ENCODE measurements at places on chromosomes 6 and 20. TPM values are rescaled to one million over a fixed set of nuclear protein-coding genes. Genes with fewer than 3 reads are reported as not detected.

DNA sequence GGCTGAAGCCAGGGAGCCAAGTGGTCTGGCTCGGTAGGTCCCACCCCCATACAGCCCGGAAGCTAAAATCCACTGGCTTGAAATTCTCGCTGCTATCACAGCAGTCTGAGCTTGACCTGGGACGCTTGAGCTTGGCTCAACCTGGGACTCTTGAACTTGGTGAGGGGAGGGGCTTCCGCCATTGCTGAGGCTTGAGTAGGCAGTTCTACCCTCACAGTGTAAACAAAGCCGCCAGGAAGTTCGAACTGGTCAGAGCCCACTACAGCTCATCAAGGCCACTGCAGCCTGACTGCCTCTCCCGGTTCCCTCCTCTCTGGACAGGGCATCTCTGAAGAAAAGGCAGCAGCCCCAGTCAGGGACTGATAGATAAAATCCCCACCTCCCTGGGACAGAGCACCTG, 1337.7 kb downstream of the HACE1 start:
- no peak for DNase-seq

GRCh38 chr6:166775923-166776220, 148.8 kb upstream of the RPS6KA2 start:
- DNase-seq = no peak

DNA sequence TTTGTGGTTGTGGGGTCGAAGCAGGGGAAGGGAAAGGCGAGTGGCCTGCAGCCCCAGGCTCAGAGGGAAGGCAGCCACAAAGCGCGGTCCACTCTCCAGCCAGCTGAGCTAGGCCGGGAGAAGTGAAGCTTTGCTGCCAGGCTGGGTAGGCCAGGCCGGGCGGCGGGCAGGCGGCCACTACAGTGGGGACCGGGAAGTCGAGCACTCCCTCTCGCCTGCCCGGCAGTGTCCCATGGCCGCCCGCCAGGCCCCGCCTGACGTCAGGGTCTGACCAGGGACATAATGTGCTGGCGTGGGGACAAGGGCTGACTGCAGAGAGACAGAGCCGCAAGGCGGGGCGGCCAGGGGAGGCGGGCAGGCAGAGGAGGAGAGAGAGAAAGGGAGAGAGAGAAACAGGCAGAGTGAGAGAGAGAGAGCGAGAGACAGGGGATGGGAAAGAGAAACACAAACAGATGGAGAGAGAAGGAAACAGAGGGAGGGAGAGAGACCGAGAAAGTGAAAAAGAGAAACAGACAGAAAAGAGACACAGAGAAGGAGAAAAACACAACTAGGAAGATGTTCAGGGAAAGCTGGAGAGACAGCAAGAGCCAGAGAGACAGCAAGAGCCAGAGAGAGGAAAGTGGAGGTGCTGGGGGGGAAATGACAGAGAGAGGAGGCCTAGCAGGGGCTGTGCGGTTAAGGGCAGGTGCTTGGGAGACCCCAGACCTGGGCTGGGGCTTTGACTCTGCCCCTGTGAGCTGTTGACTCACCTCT, 94.5 kb upstream of the PTPN1 start:
- peak; percentile 95 for DNase-seq

- no peak for DNase-seq
These were observed 87.7 kb downstream of the THEMIS start for GRCh38 chr6:127812985-127813698.

GRCh38 chr6:5992551-5993225, 14.0 kb downstream of the NRN1 start:
- no peak for DNase-seq

DNA sequence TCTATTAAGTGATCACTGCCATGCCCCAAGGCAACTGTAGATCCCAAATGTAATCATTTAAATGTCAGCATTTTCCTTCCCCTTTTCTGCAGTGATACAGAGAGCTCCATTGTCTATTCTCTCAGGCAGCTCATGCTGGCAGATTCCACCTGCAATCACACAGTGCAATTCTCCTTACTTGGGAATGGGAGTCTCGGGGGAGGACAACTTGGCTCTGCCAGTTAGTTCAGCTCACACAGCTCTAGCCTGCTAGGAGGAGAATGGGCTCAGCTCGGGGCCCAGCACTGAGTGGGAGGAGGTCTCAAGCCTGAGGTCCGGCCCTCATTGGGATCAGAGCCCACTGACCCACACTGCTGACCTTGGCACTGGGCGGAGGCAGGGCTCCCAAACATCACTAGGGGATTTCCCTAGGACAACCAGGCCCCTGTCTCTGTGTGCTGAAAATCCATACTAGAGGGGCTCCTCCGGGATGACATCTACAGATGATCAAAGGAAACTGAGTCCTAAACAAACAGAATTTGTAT, 109.2 kb upstream of the ASF1A start:
- DNase-seq = peak; percentile 46

DNA sequence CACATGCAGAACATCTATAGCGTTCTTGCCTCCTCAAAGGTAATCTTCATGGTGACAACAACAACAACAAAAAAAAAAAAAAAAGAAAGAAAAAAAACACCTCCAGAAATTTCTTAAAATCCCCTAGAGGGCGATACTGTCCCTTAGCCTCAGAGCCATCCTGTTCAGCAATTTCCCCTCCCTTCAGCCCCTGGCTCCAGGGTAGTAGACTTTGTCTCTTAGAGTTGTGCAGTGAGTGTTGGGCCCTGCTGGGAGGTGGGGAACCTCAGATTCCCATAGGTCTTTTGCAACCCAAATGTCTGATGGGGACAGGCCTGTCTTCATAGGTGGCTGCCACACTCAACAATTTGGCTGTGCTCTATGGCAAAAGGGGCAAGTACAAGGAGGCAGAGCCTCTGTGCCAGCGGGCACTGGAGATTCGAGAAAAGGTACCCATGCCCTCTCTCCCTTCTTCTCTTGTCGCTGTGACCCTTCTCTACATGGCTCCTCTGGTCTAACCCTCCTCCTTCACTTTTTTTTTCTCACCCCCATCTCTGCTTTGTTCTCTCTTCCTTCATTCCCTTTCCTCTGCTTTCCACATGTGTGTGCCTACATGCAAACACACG, 6.0 kb upstream of the PTK7 start:
- peak; percentile 56 for DNase-seq

- DNase-seq = no peak
These were observed 41.1 kb downstream of the PTPN1 start for GRCh38 chr20:50551288-50551687.

DNA sequence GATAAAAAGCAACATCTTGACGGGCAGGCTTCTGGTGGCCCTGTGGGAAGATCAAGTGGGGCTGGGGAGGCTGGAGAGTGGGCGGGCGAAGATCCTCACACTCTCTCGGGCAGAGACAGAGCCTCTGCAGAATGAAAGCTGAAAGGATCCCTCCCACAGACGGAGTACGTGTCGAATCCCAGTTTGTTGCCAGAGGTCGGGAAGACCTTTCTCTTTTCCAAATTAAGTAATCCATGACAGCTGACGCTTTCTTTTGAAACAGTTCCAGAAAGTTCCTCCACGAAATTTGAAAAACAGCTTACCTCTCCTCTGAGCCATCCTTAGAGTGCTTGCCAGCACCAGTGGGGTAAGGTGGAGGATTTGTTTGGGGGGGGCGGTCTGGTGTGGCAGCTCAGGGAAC, 155.6 kb upstream of the SMLR1 start:
- no peak for DNase-seq

DNA sequence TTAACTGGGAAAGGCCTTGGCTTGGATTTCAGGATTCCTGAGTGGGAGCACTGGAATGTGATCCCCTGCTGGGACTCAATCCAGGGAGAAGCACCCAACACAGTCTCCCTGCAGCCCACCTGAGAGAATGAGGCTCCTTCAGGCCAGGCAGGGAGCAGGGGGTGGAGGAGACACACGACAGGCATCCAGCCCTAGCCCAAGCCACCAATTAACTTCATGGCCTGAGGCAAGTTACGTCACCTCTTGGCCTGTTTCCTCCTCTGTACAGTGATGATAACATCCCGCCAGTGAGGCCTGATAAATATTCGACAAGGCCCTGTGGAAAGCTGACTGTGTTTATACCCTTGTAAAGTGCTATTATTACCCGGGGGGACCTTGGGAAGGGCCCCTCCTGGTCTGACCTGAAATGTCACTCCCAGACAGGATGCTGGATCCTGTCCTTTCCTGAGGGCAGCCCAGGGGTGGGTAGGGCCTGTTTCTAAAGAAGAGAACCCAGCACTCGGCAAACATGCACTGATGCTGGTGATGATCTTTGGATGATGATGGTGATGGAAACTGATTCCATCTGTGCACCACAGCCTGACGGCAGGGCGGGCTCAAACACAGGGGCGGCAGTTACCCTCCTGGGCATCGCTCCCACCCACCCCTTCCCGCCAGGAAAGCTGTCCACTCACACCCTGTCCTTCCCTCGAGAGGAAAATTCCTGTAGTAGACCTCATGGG, 12.4 kb downstream of the FRS3 start:
- peak; percentile 93 for DNase-seq

DNA sequence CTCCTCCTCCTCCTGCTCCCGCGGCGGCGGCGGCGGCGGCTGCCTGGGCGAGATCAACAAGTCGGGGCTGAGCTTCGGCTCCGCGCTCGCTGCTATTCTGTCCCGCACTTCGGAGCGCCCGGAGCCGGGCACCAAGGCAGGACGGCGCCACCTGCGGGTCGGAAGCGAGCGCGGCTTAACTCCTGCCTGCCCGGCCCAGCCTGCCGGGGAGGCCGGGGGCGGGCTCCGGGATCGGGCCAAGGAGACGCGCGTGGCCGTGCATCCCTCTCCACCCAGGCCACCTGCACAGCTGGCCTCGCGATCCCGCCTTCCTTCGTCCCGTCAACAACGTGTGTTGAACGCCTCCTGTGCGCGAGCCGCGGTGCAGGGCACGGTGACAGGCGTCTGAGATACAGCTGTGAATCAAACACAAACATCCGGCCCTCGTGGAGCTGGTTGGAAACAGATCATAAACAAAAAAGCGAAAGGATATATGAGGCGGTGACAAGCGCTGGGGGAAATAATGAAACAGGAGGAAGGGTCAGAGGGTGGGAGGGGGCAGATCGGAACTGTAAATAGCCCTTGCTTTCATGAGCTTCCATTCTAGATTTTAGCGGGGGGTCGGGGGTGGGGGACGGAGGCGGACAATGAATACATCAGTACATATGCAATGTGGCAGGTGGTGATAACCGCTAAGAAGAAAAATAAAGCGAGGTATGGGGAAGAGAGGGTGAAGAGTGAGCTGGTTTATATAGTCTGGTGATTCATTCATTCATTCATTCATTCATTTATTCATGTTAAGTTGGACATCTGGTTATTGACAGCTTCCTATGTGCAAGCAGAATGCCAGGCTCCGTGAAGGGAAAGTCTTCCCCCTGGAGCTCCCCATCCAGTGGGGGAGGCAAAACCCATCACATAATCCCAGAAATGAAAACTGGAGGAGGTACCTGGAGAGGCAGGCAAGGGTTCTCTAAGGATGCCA, 2.0 kb upstream of the KCNB1 start:
- peak; percentile 90 for DNase-seq

- no peak for DNase-seq
These were observed 145.9 kb downstream of the C6orf118 start for GRCh38 chr6:165163519-165163918.

- DNase-seq = peak; percentile 54
These were observed 118.4 kb downstream of the GRM4 start for GRCh38 chr6:34027445-34027936.

DNA sequence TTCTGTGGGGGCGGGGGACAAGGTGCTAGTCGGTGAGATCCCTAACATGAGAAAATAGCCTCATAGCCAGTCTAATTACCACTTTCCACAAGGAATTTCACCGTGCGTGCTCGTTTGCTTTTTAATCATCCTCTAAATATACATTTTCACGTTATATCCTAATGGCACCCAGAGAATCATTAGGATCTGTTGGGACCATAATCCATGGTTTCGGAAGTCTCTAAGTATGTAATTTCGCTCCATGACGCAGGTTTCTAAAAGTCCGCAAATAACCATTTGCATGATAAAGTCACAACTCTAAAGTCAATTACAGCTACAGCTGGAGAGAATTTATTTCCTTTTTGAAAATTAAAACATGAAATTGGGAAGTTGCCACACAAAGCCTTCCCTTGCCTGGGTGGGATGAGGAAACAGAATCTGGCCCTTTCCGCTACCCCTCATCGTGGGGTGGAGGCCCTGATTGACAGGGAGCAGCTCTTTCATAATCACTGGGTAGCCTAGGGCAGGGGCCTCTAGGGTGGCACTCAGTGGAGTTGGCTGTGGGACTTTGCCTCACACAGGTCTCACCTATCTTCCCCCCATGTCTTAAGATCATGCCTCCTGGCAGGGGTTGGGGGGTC, 81.9 kb downstream of the LRFN2 start:
- DNase-seq = no peak

DNA sequence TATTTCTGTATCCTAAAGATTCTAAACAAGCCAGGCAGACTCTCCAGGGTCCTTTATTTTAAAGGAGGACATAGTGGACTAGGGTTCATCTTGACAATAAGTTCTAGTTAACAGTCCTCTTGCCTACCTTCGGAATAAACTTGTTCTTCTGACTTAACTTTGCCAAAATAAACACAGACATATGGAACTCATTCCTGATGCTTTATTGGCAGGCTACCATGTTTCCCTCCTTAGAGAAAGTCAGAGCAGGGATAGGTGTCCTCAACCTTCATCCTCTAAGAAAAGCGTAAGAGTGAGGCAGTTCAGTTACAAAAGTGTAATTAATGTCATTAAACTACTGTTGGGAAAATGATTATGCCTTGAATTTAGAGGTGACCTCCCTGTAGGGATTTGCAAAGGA, 46.9 kb upstream of the NRSN1 start:
- no peak for DNase-seq

- DNase-seq = no peak
These were observed 62.5 kb upstream of the SPDEF start for GRCh38 chr6:34618430-34619182.

- DNase-seq = no peak
These were observed 21.9 kb upstream of the TULP1 start for GRCh38 chr6:35534407-35535170.

DNA sequence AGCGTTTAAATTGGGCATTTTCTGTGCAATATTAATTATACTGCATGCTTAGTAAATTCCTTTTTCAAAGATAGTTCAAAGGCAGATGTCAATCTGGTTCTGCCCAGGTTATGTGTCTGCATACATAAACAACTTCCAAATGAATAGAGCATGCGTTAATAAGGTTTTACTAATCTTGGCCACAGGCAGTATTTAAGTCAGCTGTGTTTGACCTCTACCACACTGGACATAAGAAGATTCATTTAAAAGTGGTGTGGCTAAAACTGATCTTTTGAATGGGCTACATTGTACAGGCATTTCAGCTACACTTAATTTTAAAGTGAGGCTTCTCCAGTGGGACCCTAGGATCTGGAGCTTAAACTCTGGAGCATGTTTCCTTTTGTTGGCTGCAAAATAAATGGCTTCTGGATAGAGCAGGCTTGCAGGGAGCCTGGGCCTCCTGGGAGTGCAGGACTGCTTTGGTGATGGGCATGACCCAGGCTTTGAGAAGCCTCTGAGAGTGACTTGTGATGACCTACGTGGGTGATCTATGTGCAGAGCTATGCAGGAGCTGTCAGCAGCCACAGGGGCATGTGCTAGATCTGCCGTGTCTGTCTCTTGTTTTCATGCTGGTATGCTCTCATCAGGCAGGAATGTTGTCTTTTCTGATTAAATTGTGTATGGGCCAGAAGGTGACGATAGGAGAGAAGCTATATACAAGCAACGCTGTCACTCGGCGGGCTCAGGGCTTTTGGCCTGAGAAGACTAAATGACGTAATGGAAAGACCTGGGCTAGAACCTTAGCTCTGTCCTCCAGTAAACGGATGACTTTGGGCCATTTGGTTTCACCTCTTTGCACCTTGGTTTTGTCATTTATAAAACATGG, 331.2 kb downstream of the QKI start:
- peak; percentile 39 for DNase-seq

Gene ATRN
- 26.1 TPM for total RNA-seq

Gene MBOAT1
- total RNA-seq = 10.3 TPM

Gene TGM2
- 773 TPM for total RNA-seq

Gene HELZ2
- total RNA-seq = 33.4 TPM

Gene SRMS
- 0.63 TPM for total RNA-seq

Gene MDFI
- 96.4 TPM for total RNA-seq

All from PC-3 (cell line).